Activated CD4-positive, CD25-positive, alpha-beta regulatory T cell treated with anti-CD3 and anti-CD28 coated beads, Interleukin-2, amount 50 U/mL, for 24 hours (primary cell): ENCODE measurements at places on chromosomes 7 and 10.

- ATAC-seq, result no peak
Measured at GRCh38 chr7:140458916-140459315, 20.4 kb downstream of the MKRN1 start.

DNA sequence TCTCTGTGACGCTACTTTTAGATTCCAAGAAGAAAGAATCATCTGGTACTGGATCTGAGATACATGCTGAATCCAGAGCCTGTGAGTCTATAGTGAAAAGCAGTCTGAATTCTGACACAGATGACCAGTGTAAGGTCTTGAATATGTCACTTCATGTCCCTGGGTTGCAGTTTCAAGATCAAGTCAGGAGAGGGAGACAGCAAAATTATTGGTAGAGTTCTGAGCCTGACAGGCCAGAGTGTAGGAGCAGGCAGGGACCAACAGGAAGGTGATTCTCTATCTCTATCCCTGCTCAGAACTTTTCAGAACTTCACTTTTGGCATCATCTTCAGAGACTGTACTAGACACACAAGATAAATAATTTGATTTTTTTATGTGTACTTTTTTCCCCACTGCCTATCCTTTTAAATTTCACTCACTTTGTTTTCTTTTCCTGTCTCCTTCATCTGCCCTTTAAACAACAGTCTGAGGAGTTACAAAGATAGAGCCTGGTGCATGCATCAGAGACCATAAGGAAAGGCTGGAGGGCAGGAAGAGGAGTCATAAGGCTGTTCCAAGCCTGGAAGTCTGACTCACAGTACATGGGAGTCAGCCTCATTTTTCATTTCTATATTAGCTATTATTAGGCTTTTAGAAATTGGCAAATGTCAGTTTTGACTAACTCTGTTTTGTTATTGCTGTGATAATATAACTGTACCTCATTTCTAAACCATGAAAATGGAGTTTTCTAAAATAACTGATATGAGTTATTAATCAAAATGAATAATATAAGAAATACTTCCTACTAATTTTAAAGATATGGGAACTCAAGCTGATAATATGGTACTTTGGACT, 120.2 kb upstream of the TMEM229A start:
- ATAC-seq, result no peak

DNA sequence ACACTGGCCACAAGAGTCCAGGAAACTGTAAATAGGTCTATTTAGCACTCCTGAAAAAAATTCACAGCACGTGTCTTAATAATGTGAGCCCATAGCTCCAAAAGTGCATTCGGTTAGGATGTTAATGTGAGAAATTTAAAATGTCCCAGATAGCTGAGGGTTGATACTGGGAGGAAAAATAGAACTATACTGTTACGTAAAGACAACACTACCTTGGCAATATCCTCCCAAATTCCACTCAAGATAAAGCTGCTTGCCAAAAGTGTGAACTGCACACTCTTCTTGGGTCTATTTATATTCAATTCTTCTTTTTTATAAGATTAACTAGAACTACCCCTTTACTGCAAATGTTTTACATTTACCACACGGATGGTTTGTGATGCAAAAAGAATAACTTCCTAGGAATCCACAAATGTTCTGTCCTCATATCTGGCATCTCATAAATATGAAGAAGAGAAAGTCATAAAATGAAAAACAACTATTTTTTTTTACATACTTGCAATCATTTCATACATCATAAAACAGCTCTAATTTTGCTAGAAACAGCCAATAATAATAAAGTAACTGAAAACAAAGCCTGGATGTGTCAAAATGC, 10.4 kb downstream of the RAB11FIP2 start:
- ATAC-seq, result no peak

DNA sequence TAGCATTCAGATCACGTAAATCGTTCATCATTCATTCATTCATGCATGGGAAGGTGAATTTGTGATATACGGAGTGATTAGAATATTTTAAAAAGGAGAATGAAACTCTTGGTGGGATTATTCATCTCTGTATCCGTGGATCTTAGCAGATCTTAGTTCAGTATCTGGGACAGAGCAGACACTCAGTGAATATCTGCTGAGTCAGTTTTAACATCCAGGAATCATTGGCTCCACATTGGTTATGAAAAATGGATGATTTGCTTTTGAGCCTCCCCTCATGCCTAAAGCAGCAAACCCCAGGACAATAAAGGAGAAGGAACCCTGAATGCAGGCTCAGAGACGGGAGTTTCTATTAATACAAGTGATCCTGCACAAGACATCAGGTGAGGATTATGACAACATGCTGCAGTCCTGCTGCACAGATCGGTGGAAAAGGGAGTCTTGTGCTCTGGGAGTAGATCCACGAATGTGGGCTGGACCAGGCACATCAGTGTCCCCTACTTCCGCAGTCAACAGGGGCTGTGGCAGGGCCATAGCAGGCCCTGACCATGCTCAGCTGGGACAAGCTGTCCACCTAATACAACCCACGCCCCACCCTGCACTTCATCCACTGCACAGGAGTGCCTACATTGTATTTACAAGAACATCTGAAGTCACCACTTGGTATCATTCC, 26.9 kb upstream of the FIGNL1 start:
- no peak for ATAC-seq

GRCh38 chr10:113846036-113846435, 7.8 kb downstream of the DCLRE1A start:
- ATAC-seq, result no peak

DNA sequence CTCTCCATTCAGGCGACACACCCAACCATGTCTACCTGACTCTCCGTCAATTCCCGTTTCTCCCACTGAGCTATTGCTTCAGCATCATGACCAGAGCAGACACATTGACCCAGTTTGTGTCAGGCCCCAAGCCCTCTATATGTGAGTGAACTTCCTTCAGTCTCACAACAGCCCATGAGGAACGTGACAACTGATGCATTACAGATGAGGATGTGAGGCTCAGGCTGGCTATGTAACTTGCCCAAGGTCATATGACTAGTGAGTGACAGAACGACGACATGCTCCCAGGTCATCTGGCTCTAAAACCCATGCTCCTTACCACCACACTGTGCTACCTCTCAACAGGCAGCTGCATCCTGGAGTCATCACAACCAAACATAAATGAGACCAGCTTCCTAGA, 3.7 kb downstream of the TMEM140 start:
- no peak for ATAC-seq

DNA sequence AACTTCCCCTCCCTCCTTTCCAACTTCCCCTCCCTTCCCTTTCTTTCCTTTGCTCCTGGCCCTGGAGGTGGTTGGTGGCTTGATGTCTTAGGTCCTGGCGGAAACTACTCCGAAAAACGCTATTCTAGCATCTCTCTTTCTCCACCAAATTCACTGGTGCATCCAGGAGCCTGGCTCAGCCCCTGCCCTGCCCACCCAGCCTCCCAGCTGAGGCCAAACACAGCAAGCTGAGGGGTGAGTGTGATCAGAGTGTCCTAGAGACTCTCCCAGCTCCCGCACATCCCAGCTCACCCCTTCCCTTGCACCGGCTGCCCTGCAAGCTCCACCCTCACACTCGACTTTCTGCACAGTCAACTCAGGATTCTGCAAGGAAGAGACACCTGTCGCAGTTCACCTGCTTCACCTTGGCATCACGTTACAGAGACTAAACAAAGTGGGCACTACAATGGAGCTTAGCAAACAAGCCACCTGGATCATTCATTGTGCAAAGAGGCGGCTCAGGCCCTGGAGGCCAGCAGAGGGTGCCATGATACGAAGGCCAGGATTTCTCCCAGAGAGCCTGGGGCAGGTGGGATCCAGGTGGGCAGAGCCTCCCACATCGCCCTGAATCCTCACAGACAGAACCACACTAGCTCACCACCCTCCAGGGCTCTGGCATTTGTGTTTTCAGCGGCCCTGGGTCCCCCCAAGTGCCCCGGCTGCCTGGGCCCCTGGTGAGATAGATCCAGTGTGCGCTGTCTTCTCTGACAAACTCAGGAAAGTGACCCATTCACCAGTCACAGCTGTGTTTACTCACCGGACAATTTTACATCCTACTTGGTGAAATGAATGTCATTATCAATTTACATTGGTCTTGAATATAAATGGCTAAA, 169.6 kb downstream of the TCERG1L start:
- no peak for ATAC-seq

DNA sequence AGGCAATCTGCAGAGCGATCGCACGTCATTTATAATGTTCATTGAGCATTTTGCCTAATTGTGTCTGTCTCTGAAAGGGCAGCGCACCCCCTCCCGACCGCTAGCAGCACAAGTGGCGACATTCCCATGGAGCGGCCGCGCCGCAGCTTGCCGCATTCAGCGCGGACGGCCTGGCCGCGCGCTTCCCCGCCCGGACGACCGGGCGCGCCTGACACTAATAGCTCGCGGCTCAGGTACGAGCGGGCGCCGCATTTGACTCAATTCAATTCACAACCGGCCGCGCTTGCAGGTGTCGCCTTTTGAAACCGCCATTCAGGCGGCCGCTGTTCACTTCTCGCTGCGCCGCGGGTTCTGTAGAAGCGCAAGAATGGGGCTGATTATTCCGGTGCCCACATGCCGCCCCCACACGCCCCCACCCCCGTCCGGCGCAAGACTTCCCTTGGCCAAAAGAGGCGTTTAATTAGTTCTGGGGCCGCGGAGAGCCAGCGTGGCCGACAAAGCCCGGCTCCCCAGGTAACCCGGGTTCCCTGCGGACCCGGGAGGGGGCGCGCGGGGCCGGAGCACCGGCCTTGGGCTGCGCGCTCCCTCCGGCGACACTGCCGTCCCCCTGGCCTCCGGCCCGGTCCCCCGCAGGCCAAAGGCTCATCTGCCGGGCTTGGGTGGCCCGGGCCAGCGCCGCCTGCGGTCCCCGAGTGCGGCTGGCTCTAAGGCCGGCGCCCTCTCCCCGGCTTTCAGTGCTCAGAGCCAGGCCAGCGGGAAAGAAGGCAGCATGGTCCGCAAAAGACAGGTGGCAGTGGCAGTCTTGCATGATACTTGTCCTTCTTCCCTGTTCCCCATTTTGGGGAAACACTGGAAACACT, 18.7 kb upstream of the PTF1A start:
- no peak for ATAC-seq

DNA sequence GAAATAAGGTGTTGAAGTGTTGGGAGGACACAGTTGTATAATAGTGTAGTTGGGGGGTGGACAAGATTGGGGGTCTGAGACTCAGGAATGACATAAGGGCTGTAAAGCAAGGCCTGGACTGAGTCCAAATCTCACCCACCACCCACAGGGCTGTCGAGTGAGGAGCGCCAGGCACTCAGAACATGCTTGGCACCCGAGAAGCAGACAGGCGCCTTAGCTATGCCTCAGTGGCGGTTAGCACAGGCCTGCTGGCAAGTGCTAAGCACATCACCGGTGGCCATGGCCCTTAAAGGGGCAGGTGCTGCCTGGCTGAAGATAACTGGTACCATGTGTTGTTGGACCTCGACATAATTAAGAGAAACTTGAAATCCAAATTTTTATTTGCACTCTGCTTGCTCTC, 90.7 kb downstream of the COL13A1 start:
- ATAC-seq, result no peak

GRCh38 chr10:76034353-76035205, 603.2 kb downstream of the LRMDA start:
- no peak for ATAC-seq

DNA sequence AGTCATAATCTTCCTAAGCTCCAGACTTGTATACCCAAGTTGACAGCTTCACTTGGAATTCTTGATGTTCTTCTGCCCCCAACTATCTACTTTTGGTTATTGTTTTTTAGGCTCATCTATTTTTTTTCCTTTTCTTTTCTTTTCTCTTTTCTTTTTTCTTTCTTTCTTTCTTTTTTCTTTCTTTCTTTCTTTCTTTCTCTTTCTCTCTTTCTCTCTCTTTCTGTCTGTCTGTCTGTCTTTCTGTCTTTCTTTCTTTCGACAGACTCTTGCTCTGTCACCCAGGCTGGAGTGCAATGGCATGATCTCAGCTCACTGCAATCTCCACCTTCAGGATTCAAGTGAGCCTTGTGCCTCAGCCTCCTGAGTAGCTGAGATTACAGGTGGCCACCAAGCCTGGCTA, 36.5 kb downstream of the KMT2E start:
- no peak for ATAC-seq

DNA sequence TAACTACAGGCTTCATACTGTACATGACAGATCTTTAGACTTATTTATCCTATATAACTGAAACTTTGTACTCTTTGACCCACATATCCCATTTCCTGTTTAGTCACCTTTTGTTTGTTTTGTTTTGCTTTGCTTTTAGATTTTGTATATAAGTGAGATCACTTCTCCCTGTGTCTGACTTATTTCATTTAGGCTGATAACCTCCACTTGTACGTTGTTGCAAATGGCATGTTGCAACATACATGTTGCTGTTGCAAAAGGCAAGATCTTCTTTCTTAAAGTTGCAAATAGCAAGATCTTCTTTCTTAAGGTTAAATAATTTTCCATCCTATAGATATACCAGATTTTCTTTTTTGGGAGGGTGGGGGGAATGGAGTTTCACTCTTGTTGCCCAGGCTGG, 341.5 kb downstream of the OTUD1 start:
- ATAC-seq, result no peak

- ATAC-seq, result no peak
Measured at GRCh38 chr10:124339119-124340032, 79.3 kb downstream of the OAT start.

- ATAC-seq, result no peak
Measured at GRCh38 chr7:68245688-68246087, 1249.1 kb downstream of the TYW1 start.
